ENCODE measurements at places on chromosomes 1 and 21. TPM values are rescaled to one million over a fixed set of nuclear protein-coding genes. Genes with fewer than 3 reads are reported as not detected.

DNA sequence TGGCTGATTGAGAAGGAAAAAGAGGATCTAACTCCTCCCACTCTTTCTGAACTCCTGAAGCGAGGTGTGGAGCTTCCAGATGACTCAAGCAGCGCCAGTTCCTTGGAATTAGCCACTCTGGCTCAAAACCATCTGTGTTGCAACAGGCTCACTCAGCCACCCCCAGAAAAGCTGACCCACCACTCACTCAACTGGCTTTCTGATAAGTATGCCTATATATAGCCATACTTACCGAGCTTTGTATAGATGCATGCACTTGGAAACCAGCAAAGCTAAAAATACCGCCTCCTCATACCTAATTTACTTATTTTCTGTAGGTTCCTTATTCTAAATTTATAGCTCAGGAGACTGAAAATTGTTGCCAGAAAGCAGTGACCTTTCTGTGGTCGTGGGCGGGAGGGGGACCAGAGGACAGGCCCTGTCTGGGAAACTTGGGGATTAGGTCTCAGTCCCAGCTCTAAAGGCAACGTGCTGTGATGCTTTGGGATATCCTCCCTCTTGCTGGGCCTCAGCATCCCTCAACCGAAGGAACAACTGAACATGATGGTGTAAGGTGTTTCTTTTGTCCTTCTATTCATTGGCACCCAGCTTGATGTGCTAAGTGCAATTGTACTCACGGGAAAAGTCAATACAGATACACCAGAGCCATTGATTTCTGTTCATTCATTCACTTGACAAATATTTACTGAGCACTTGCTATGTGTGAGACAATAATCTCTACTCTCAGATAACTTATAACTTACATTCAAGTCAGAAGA is 65.7 kb downstream of the NENF start:
- H3K4me1 ChIP-seq: peaks cover 17% of the 10 kb centered on the region
- H3K36me3 ChIP-seq: no peaks in the 10 kb centered on the region
- peak; percentile 93 for DNase-seq
- H3K27me3 ChIP-seq: no peaks in the 10 kb centered on the region
- H3K4me3 ChIP-seq: no peak overlapping the region
- peak overlapping the region; percentile 96 for H3K27ac ChIP-seq

GRCh38 chr1:61084491-61085031 is 2.2 kb downstream of the NFIA start:
- H3K27ac ChIP-seq: no peak overlapping the region
- peaks cover 34% of the 10 kb centered on the region for H3K4me1 ChIP-seq
- peaks cover 31% of the 10 kb centered on the region for H3K27me3 ChIP-seq
- H3K36me3 ChIP-seq: peaks cover 5% of the 10 kb centered on the region
- peak overlapping the region; percentile 95 for H3K4me3 ChIP-seq
- DNase-seq: no peak

Gene ANKRD45
- 1.6 TPM for total RNA-seq

Gene TPTE
- total RNA-seq: not detected

Gene KRTAP13-2
- not detected for total RNA-seq

DNA sequence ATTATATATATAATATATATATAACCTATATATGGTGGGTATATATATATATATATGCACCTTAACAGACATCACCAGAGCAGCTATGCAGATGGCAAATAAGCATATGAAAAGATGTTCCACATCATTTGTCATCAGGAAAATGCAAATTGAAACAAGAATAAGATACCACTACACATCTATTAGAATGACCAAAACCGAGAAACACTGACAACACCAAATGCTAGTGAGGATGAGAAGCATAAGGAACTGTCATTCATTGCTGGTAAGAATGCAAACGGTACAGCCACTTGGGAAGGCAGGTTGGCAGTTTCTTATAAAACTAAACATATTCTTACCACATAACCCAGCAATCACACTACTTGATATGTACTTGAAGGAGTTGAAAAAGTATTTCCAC is 219.8 kb upstream of the PRMT6 start:
- H3K27ac ChIP-seq: no peak overlapping the region
- no peak overlapping the region for H3K4me3 ChIP-seq
- no peaks in the 10 kb centered on the region for H3K36me3 ChIP-seq
- H3K27me3 ChIP-seq: no peaks in the 10 kb centered on the region
- DNase-seq: no peak
- H3K4me1 ChIP-seq: no peaks in the 10 kb centered on the region

- H3K36me3 ChIP-seq: no peaks in the 10 kb centered on the region
- DNase-seq: no peak
- H3K4me3 ChIP-seq: no peak overlapping the region
Measured at GRCh38 chr1:2607641-2608091, 21.1 kb downstream of the PRXL2B start.

DNA sequence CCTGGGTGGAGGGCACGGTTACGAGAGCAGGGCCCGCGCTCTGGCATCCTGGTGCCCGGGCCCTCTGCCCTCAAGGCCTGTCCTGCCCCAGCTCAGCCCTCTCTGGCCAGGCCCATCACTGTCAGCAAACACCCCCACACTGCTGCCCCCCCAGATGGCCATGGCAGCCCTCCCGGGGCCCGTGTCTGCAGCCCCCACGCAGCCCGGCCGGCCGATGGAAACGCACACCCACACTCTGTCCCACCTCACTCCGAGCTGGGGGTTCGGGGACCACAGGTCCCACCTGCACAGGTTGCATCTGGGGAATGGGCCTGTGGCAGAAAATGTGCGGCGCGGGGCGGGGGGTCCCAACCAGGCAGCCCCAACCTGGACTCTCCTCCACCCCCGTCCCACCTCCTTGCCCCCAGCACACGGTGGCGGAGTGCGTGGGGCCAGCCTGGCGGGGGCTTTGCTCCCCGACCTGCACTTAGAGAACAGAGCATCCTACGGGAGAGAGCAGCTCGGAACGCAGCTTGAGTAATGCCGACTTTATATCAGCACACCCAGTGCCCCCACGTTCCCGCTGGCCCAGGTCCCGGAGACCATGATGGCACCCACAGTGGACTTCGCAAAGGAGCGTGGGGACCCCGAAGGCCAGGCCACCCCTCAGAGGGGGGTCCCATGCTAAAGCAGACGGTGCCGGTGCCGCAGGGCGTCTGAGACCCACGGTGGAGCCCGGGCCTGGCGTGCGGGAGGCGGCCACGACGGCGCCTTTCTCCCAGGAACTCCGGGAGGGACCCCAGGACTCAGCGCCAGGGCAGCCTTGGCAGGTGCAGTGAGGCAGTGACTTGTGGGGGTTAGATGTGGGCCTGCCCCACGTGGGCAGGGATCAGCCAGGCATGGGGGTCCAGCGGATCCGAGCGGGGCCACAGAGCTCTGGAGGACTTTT is 7.5 kb upstream of the RNF223 start:
- no peaks in the 10 kb centered on the region for H3K27me3 ChIP-seq
- H3K36me3 ChIP-seq: no peaks in the 10 kb centered on the region
- no peak overlapping the region for H3K27ac ChIP-seq
- peaks cover 9% of the 10 kb centered on the region for H3K4me1 ChIP-seq
- no peak overlapping the region for H3K4me3 ChIP-seq

DNA sequence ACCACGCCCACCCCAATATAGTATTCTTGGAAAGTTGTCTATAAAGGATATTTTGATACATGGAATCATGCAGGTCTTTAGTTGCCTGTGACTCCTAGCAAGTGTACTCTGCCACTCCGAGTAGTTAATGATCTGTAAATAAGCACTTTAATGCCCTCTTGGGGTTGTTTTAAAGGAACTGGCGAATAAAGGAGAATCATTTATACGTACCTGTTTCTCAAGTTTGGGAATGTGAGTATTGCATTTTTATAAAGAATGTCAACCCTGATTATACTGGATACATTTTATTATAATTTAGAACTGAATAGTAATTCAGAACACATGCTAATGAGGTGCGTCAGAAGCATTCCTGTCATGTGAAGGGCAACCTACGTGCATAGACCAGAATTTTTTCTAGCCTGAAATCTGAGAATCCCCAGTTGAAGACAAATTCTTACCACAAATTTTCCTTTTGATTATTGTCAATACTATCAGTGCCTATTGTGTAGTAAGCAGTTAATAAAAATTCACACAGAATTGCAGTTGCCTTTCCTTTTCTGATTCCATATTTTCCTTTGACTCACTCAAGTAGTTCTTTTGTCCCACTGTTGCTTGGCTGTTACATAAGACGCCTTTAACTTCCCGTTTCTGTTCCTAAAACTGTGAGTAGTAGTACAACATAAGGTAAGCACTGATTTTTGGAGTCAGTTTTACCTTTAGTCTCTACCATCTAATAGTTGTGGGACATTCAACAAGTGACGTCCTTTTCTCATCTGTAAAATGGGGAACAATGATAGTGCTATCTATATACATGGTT is 5.1 kb downstream of the AHCYL1 start:
- H3K4me3 ChIP-seq: no peak overlapping the region
- peaks cover 31% of the 10 kb centered on the region for H3K4me1 ChIP-seq
- H3K27ac ChIP-seq: no peak overlapping the region
- H3K36me3 ChIP-seq: peaks cover 9% of the 10 kb centered on the region
- DNase-seq: no peak

Gene MNDA
- not detected for total RNA-seq

DNA sequence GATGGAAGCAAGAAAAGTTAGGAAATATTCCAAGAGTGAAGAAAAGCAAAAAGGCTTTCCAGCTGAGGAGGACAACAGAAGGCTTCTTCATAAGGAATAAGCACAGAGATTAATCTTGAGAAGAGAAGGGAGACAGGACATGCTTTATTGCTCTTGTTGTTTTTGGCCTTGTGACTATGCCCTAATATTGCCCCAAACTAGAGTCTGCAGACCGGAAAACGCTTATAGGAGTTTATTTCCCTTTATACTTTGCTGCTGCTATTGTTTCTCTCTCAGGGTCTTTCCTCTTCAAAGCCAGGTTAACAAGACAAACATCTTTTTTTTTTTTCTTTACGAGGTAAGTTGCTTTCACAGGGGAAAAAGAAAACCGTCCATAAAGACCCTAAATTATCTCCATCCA is 991.4 kb downstream of the ADGRL2 start:
- H3K36me3 ChIP-seq: no peaks in the 10 kb centered on the region
- H3K27me3 ChIP-seq: no peaks in the 10 kb centered on the region
- H3K27ac ChIP-seq: no peak overlapping the region
- H3K4me3 ChIP-seq: no peak overlapping the region

Gene LCE3D
- total RNA-seq: not detected

- no peak overlapping the region for H3K4me3 ChIP-seq
- no peak for DNase-seq
- no peaks in the 10 kb centered on the region for H3K27me3 ChIP-seq
Measured at GRCh38 chr1:233960386-233960785, 55.9 kb downstream of the SLC35F3 start.

DNA sequence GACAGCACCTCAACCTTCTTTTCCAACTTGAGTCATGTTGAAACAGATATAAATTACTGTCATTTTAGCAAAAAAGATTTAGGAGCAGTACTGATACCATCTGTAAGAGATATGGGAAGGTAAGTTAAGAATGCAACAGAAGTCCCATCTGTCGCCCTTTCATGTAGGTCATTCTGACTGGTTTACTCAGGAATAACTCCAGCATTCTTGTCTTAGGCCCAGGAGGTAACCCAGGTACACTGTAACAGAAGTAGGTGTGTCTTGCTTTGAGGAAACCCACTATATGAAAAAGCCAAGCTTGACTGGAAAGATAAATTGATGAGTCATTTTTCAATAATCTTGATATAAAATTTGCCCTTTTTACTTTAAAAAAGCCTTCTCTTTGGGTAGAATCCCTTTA is 35.4 kb downstream of the PGM1 start:
- no peak for DNase-seq
- H3K27me3 ChIP-seq: no peaks in the 10 kb centered on the region
- peaks cover 24% of the 10 kb centered on the region for H3K4me1 ChIP-seq

Gene C1orf53
- total RNA-seq: 4.3 TPM

GRCh38 chr1:164961715-164962114 is 394.8 kb downstream of the LMX1A start:
- H3K36me3 ChIP-seq: no peaks in the 10 kb centered on the region
- no peak for DNase-seq
- no peaks in the 10 kb centered on the region for H3K27me3 ChIP-seq
- H3K27ac ChIP-seq: no peak overlapping the region
- H3K4me1 ChIP-seq: no peaks in the 10 kb centered on the region
- no peak overlapping the region for H3K4me3 ChIP-seq

Gene TARBP1
- total RNA-seq: 34.3 TPM

Gene GJA5
- total RNA-seq: 25.8 TPM

Gene NBPF15
- 23.9 TPM for total RNA-seq

DNA sequence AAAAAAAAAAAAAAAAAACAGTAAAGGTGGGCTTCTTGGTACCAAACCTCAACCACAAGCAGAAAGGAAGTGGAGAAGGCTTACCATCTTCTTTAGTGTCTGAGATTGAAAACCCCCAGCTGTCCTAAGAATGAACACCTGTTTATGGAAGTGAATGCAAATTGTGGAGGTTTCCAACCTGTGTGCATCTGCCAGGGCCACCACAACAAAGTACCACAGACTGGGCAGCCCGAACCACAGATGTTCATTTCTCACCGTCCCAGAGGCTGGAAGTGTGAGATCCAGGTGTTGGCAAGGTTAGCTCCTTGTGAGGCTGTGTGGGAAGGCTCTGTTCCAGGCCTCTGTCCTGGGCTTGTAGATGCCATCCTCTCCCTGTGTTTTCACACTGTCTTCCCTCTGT is 348.7 kb downstream of the SETD4 start:
- H3K36me3 ChIP-seq: no peaks in the 10 kb centered on the region
- no peak overlapping the region for H3K27ac ChIP-seq
- peaks cover 8% of the 10 kb centered on the region for H3K27me3 ChIP-seq
- no peak for DNase-seq

Data from cardiac muscle cell (in vitro differentiated cells and primary cell).